RKO (cell line): ENCODE measurements at places on chromosomes 3 and 15.
A peak's percentile ranks its signal among the peaks of the same experiment; 100 is the strongest.

- DNase-seq: no peak
These were observed 50.1 kb downstream of the UBE2E2 start for GRCh38 chr3:23253214-23253613.

GRCh38 chr3:69878254-69878653 is 121.3 kb upstream of the SAMMSON start:
- DNase-seq: no peak

DNA sequence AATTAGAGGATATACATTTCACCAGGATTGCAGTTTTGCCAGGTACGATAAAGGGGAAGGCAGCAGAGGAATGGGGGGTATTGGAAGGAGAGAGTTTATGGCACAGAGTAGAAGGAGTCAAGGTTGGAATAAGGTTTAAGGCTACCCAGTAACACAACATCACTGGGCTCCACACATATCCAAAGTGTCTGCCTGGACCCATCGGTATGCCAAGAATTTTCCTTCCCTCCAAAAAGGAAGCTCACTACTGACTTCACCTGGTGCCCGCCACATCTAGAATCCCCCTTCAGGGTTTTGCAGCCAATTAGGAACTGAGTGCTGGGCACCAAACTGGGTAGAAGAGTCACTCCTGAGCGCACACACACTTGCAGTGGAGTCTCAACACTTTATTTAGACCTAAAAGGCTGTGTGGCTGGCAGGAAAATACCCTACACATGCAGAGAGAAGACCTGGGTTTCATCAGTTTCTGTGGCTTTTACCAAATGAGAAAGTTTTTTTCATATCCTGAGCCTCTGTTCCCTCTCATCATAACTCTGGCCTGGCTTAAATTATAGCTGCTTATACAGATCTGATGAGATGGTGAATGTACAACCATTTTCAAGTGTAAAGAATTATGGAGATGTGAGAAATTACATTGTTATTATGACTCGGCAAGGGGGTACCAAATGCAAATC is 190.8 kb upstream of the LPP start:
- DNase-seq: no peak

DNA sequence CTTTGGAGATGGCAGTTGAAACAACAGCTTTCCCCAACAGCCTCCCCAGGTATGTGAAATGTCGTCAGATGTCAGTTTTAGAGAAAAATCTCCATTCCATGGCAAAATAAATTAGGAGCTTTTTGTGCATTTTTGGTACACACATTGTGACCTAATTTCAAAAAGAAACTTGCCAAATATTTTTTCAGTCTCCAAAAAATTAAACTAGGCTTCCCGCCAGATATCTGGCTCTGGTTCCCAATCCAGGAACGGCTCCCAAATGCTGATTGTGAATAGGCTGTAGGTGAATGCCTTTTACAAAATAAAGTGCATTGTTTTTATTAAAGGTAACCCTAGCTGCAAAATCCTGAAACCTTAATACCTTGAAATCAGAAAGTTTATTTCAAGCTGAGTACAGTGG is 10.9 kb downstream of the KCNAB1 start:
- no peak for DNase-seq

GRCh38 chr15:70976851-70977250 is 84.2 kb downstream of the LRRC49 start:
- DNase-seq: no peak

DNA sequence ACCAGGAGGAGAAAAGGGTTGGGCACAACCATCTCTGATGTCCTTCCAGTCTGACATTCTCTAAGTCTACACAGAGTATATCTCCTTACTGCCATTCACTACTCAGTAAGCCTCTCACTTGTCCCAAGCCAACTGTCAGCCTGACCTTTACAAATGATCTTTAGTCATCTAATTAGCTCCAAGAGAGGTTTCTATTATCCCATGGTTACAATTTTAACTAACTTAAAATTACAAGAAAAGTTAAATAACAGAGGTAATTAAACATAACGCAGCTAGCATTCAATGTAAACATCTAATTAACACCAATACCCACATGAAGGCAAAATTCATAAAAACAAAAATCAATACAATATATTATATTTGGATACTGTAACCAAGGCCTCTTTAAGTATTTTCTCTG is 126.9 kb downstream of the LSAMP start:
- no peak for DNase-seq

DNA sequence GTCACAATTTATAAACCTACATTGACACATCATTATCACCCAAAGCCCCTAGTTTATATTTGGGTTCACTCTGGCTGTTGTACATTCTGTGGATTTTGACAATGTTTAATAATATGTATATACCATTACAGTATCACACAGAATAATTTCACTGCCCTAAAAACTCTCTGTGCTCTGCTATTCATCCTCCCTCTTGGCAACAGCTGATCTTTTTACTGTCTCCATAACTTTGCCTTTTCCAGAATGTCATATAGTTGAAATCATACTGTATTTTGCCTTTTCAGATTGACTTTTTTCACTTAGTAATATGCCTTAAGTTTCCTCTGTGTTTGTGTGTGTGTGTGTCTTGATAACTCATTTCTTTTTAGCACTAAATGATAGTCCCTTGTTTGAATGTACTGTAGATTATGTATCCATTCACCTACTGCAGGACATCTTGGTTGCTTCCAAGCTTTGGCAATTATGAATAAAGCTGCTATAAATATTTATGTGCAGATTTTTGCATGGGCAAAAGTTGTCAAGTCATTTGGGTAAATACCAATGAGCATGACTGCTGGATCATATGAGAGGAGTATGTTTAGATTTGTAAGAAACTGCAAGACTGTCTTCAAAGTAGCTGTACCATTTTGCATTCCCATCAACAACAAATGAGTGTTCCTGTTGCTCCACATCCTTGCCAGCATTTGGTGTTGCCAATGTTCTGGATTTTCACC is 9.5 kb downstream of the PARP15 start:
- no peak for DNase-seq

GRCh38 chr15:90957031-90957790 is 2.5 kb downstream of the RCCD1 start:
- peak; percentile 80 for DNase-seq

DNA sequence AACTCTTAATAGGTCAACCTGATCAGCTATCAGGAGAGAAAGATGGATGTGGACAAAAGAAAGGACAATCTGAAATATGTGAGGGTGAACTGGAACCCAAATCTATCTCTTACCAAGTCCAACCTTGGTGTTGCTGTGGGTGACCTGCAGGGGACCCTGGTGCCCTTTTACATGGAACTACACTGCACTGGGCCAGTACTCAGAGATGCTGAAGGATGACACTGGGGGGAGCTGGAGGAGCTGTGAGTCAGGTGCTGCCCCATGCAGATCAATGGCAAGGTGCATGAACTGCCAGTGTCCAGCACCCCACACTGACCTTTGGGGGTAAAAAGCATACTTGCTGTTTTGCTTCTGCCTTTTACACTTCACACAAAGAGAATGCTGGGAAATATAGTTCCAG is 55.6 kb upstream of the TBC1D5 start:
- no peak for DNase-seq

GRCh38 chr3:25191673-25192072 is 236.4 kb upstream of the RARB start:
- DNase-seq: no peak

DNA sequence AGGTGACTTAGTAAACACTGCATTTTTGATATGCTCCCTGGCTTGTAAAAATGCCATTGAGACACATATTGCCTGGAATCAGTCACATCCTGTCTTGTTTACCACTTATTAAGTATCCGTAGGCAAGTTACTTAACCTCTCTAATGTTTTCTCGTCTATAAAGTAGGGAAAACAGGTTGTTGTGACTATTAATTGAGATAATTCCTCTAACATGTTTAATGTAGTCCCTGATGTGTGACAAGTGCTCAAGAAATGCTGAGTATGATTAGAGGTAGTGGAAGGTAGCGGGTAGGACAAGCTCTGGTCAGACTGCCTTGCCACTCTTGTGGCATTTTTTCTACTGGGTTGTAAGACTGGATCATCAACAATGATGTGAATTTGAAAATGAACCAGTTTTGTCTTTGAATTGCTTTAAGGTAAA is 54.1 kb downstream of the NFKBIZ start:
- peak; percentile 92 for DNase-seq

- no peak for DNase-seq
These were observed 81.4 kb upstream of the TBC1D5 start for GRCh38 chr3:17823816-17824215.

- DNase-seq: no peak
These were observed 909.7 kb downstream of the PLOD2 start for GRCh38 chr3:145251311-145251710.

GRCh38 chr15:47570881-47571640 is 146.2 kb upstream of the SEMA6D start:
- DNase-seq: no peak

GRCh38 chr3:4704552-4704951 is 211.4 kb downstream of the ITPR1 start:
- no peak for DNase-seq

- DNase-seq: no peak
These were observed 96.2 kb upstream of the ACP3 start for GRCh38 chr3:132220986-132221385.

DNA sequence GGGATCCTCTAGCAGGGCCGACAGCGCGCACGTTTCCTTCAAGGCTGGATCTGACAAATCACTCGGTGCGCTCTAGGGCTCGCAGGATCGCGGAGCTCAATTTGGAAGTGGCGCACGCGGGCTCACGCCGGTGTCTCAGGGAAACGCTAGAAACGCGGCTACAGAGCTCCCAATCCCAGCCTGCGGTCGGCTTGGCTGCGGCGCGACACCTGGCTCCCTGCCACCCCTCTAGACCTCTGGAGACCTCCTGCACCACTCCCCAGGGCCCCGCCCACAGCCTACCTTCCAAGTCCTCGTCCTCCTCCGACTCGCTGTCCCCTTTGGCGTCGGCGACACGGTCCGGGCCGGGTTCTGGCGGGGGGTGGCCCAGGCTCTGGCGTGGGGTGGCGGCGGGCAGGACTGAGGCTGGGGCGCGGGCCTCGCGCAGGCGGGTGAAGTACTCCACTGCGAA is 596 bp downstream of the PRKAR2A start:
- DNase-seq: peak; percentile 81

DNA sequence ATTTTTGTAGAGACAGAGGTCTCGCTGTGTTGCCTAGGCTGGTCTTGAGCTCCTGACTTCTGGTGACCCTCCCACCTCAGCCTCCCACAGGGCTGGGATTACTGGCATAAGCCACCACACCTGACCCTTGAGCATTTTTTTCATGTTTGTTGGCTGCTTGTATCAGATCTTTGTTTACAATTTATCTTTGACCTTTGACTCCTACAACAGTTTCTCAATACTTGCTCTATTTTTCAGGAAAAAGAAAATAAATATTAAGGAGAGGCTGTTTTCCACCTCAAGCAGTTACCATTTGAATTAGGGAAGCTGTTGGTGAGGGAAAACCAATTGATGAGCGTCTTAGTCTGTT is 44.5 kb downstream of the LIMD1 start:
- no peak for DNase-seq

GRCh38 chr3:3605226-3605625 is 194.0 kb upstream of the LRRN1 start:
- no peak for DNase-seq

GRCh38 chr3:83482402-83483070 is 1476.3 kb upstream of the CADM2 start:
- no peak for DNase-seq

GRCh38 chr15:33021806-33022389 is 172.6 kb downstream of the FMN1 start:
- peak; percentile 58 for DNase-seq

GRCh38 chr3:170753421-170754310 is 116.3 kb downstream of the RPL22L1 start:
- DNase-seq: peak; percentile 3

DNA sequence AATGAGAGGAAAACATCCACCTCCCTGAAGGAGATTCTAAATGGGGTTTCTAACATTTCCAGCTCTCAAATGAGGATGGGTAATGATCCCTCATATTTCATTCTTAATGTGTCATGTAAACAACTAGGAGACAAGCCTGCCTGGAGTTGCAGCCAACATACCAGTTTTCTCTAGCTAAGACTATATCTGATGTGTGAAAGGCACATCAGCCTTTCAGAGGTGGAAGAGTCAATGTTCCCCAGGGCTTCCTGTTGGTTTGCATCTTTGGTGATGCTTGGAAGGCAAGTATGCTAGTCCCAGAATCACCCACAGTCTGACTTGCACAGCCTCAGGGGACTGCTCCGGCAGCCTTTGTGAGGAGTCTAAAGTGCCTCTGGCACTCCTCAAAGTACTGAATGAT is 921.2 kb downstream of the SQOR start:
- no peak for DNase-seq

- no peak for DNase-seq
These were observed 38.9 kb downstream of the ANO10 start for GRCh38 chr3:43582866-43583265.

DNA sequence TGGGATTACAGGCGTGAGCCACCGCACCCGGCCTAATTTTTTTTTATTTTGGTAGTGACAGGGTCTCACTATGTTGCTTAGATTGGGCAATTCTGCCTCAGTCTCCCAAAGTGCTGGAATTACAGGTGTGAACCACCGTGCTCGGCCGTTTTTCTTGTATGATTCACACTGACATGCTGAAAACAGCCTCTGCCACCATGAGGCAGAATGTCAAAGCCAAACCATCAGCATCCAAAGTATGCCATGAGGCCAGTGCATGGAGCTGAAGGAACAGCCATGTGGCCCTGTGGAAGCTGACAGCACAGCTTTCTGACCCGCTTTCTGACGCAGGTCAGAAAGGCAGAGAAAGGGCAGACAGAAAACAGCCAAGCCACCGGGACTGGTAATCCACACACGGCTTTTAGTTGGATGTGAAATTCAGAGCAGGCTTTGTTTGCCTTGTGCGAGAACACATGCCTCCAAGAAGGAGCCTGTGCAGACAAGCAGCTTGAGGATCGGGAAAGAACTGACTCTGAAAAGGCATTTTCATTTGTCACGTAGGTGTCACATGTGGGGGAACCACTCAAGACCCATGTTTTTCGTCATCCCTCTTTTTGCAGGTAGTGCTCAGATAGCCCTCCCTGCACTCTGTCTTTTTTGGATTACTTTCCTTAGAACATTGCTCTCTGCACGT is 25.1 kb downstream of the XYLB start:
- no peak for DNase-seq
